ENCODE measurements at places on chromosomes 2 and 18.

- DNase-seq: no peak
These were observed 16.1 kb downstream of the WNT10A start for GRCh38 chr2:218896501-218897393.

DNA sequence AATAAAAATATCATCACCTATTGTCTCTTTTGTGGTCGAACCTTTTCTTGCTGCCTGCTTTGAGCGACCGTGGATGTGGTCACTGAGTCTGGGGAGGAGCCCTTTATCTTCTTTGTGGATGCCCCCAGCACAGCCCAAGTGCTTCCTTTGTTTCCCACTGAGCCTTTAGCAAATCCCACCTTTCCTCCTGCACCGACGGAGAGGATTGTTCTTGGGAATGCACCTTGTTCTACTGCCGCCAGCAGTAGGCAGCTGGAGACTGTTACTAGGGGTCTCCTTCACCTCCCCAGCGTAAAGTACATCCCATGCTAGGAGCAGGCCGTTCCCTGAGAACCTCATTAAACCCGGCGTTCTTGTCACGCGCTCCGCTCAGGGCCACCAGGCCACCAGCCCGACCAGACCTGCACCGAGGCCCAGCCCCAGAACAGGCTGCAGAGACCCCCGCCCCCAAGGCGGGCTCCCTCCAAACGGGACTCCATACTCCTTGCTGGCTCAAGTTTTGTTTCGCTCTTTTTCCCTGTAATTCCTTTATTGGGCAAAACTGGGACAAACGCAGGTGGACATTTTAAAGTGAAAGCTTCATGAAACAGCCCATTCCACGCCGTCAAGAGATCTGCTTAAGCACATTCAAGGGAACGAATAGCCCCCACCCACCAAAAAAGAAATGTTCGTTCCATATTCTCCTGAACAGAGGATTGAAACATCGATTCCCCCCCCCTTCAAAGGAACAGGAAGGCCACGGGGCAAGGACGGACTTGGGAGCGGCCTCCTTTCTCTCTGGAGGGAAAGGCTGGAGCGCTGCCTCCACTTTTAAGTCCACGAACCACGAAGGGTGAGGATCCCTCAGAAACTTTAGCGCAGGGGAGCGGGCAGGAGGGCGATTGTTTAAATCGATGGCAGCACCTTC, 1.1 kb upstream of the MAT2A start:
- peak; percentile 48 for DNase-seq

DNA sequence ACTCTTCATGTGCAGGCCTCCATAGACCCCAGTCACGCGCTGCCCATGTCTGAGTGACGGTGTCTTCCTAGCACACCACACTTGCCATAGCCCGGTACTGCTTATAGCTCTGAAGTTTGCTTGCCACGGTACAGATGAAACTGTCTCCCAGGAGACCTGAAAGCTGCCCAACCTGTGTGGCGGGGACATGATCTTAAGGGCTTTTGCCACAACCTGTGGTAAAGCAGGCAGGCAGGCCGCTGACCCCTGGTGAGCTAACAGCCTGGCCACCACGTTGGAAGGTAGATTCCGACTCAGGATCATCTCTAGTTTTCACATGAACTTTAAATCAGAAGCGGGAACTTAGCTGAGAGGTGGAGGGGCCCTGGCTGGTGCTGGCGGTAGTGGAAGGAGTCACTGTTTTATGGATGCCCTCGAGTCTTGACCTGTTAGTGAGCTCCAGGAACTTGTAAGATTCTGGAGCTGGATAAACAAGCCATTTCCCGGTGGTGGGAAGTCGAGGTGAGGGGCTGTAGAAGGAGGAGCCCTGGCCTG, 153.3 kb downstream of the ZNF236 start:
- no peak for DNase-seq

DNA sequence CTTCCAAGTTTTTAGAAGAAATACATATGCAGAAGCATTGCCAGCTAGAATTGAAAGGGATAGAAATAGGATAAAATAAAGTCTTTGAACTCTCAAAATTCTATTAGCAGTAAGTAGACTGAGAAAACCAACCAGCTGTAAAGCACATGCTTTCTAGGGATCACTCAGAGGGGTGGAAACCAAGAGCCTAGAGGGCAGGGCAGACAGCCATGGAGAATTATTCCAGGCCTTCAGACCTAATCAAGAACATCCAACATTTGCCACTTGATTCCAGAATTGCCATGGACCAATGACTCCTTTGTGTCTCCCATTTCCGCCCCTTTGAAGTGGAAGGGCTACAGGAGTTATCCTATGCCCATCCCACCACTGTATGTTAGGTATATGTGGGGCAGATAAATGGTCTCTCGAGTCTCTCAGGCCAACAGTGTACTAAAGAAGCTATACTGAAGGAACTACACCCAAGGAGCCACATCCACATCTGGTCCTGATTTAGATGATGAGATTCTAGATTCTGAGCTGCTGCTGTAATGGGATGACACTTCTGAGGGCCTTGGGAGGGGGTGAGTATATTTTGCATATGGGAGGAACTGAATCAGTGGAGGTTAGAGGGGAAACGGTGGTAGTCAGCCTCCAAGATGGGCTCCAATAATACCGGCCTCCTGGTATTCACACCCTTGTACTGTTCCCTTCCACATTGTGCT, 4.0 kb downstream of the FARSB start:
- DNase-seq: peak; percentile 46

GRCh38 chr2:23478933-23479683, 94.1 kb downstream of the KLHL29 start:
- DNase-seq: no peak

- DNase-seq: no peak
These were observed 362 bp upstream of the PSTPIP2 start for GRCh38 chr18:46072376-46072867.

DNA sequence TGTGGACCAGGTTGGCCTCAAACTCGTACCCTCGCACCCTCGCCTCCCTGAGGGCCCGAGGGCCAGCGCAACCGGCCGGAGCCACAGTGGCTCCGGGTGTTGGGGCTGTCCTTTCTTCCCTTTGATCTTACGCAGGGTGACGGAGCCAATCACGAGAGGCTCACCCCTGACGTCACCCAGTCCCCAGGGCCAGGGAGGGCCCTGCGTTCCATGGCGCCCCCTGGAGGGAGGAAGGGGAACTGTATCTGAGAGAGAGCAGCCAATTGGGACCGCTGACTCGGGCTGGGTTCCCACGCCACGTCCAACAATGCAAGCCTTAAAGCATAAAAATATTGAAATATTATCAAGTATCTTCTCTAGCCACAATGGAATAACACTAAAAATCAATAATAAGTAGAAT, 432.8 kb upstream of the LRRTM4 start:
- DNase-seq: no peak

GRCh38 chr2:50098242-50098641, 933.7 kb downstream of the NRXN1 start:
- no peak for DNase-seq

- DNase-seq: no peak
These were observed 220.5 kb downstream of the PMAIP1 start for GRCh38 chr18:60120231-60120750.

GRCh38 chr18:25123438-25124232, 228.3 kb downstream of the ZNF521 start:
- no peak for DNase-seq

- no peak for DNase-seq
These were observed 149.9 kb downstream of the SETBP1 start for GRCh38 chr18:44830581-44830980.

DNA sequence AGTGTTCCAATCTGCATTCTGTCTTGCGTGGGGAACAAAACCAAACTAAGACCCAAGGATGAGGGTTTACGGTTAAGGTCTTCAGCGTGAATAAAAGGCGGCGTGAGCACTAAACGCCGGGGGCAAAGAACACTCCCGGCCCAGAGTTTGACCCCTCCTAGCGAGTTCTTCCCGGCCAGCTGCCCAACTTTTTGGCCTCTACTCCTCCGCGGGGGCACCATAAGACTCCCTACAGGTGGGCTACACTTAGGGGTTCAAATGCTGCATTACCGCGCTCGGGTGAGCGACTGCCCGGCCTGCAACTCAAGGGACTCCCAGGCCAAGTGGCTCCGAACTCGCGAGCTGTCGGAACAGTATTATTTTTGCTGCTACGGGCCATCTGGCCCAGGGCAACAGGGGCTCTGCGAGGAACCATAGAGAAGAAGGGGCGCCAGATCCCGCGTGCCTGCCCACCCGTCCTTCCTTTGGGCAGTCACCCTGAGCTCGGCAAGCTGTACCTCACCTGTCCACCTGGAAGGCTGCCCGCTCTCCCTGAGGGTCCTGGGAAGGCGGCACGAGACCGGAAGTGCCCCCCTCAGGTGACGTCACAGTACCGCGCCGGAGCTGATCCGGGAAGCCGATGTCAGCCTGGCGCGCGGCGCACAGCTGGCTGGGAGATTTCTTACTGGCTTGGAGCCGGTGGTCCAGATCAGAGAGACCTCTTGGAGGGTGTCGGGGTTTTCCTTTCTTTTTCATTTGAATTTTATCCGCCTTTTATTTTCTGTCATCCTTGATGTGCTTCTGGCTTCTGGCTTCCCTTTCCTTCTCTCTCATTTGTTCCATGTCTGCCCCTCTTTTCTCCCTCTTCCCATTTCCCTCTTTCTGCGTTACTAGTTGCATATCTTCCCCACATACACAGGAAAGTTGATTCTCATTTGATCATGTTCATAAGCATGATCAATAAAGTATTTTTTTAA, at the start of gene LDAH:
LDAH (minus strand) TSS at position 567 of the 956 bp plus-strand sequence. CDS start 21,638 bp downstream, outside the sequence.
- DNase-seq: peak; percentile 96

- no peak for DNase-seq
These were observed 633.4 kb upstream of the TMEFF2 start for GRCh38 chr2:192828175-192828574.

GRCh38 chr2:225122007-225122406, 79.7 kb upstream of the DOCK10 start:
- DNase-seq: no peak

DNA sequence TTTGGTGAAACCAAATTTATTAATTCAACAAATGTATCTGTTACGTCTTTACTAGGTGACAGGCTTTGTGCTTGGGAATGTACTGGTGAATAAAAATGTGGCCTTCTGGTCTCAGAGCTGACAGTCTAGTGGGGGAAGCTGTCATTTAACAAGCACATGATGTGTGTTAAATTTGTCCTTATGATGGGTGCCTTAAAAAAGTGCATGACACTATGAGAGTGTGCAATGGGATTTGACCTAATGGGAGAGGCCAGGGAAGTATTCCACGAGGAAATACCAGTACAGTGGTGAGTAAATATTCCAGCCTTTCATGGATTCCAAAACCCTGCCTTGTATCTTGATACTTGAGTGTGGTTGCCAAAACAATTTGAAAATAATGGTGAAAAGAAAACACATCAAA, 308.9 kb downstream of the PLCL1 start:
- no peak for DNase-seq

- no peak for DNase-seq
These were observed 231.6 kb downstream of the BCL11A start for GRCh38 chr2:60321816-60322215.

GRCh38 chr2:173210270-173211196, 134.9 kb downstream of the MAP3K20 start:
- peak; percentile 93 for DNase-seq

DNA sequence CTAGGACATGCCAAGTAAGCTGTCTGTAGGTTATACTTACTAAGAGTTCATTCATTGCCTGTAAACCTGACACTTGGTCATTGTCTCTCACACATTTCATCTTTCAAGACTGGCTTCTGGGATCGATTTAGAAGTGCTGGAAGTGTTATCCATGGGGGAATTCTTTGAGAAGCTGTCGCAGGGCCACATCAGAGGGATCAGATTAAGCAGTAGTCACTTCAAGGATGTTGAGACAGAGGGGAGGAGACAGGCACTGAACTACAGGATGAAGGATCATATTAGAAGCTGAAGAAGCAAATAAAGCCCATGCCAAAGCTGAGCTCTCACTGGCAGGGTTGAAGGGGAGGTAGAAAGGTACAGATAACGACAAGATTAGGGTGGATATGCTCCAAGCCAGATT, 49.0 kb downstream of the CDK15 start:
- no peak for DNase-seq

DNA sequence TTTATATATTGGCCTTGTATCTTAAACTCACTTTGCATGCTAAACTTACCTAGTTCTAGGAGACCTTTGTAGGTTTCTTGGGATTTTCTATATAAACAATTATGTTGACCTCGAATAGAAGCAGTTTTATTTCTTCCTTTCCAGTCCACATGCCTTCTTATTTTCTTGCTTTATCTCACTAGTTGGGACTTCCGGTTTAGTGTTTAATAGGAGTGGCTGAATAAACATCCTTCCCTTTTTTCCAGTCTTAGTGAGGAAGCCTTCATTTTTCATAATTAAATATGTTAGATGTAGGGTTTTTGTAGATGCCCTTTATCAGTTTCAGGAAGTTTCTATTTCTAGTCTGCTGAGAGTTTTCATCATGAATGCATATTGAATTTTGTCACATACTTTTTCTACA, 347.3 kb upstream of the HNRNPA3 start:
- no peak for DNase-seq

DNA sequence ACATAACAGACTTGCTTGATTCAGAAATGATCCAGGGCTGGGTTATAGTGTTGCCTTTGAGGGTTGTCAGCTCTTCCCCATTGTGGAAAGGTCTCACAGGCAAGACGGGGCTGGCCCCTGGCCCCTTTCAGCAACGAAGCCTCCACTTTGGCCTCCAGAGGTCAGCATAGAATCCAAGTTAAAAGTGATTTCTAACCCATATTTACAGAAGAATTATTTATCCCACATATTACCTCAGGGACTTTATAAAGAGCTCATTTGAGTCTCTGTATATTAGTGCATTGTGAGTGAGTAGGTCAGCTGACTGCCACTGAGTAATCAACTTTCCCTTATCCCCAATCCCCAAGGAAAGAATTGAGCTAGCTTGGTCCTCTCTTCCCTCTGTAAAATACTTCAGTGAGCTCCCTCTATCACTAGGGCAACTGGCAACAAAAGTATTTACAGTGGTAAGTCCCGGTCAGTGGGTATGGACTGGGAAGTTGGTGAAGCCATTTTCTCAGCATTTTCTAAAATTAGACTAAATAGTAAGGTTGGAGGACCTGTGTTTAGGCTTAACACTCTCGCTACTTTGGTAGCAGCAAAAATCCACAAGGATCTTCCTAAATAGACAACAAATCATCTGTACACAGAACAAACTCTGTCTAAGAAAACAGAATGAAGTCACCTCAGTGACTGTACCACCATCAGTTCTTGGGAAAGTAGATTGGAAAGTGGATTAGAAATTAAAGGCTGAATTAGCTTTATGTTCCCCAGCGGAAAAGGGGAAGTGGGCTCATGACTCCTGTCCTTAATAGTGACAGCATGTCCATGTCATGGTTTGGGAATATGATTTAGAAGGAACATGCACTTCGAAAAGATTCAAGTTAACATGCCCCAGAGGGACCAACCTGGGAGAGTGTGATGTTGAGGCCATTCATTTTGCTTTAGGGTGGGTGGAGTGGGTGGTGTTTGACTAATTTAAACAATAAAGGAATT, 171.0 kb upstream of the SIX3 start:
- DNase-seq: no peak

- no peak for DNase-seq
These were observed 377.8 kb downstream of the LRATD1 start for GRCh38 chr2:15010346-15010745.

DNA sequence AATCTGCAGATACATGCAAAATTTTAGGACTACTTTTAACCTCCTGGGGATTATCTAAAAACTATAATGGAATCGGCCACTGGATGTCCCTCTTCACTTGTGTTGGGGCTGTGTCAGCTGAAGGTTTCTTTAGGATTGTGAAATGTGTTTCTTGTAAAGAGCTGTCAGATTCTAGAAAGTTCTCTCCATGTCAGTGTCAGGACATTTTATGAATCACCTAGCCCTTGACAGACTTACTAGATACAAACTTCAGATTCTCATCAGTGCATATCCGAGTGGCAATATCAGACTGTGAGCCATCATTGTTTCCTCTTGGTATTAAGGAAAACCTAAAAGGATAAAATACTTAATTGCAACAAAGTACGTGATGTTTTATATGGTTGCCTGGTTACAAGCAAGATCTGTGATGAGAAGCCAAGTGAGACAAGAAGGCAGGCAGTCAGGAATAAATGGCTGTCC, 107.3 kb downstream of the CPS1 start:
- peak; percentile 47 for DNase-seq
